ENCODE measurements at places on chromosomes 1 and 21.
A peak's percentile ranks its signal among the peaks of the same experiment; 100 is the strongest.

- no peak for DNase-seq
Observed at GRCh38 chr21:45488931-45489721, 53.1 kb downstream of the SLC19A1 start.

DNA sequence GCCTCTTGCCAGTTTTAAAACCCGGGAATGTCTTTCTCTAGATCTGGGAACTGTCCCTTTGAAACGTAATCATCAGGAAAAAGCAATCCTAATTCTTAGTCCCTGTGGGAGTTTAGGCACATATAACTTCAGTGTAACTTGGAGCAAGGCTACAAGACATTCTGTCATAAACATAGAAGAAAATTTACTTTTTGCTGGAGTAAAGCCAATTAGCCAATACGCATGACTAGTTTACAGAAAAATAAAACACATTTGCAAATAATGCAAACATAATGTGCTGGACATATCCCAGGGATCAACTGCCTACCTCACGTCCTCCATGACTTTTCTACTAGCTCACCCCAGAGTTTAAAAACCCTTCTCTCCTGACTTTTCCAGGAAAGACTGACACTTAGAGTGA lies 970.6 kb downstream of the MRPL39 start:
- DNase-seq, result no peak

- DNase-seq, result peak; percentile 86
Observed at GRCh38 chr1:60911966-60912697, 170.2 kb upstream of the NFIA start.

DNA sequence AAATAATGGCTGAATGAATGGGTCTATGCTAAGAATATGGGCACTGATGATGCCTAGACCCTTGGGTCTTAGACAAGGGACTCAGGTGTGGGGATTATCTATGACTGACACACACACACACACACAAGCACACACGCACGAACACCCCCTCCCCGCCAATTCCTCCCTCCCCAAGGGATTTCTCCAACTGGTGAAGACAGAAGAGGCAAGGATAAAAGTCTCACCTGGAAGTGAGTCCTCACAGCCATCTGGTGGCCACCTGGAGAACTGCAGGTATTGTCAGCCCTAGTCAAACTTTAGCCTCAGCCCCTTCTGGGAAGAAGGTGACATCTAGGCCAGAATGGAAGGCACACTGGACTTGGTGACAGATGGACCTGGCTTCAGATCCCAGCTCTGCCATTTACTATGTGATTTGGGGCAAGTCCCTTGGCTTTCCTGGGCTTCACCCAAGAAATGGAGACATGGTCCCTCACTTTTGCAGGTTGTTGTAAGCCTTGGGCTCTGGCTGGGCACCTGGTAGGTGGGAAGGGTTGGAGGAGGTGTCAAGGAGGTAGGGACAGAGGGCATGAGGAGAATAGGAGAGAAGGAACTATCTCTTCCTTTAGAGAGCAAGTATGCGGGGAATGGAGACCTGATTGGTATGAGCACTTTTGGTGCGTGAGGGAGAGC lies 4.0 kb upstream of the GPR3 start:
- no peak for DNase-seq

DNA sequence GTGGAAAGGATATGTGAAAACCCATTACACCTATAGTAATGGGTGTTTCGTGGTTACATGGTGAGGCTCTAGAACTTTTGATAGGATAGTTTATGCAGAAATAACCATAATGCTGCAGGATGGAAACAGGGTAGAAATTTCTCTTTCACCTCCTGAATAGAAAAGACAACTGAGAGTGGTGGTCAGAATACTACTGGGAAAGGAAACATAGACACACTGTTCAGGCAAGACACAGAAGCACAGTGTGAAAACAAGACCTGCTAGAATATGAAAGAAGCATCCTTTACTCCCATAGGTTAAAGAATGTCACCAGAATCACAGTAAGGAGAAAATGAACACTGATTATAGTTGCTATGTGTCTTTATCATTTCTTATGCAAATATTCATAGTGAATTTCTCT lies 496.6 kb downstream of the DPYD start:
- no peak for DNase-seq

GRCh38 chr1:86472767-86473166 lies 4.0 kb downstream of the CLCA1 start:
- no peak for DNase-seq

DNA sequence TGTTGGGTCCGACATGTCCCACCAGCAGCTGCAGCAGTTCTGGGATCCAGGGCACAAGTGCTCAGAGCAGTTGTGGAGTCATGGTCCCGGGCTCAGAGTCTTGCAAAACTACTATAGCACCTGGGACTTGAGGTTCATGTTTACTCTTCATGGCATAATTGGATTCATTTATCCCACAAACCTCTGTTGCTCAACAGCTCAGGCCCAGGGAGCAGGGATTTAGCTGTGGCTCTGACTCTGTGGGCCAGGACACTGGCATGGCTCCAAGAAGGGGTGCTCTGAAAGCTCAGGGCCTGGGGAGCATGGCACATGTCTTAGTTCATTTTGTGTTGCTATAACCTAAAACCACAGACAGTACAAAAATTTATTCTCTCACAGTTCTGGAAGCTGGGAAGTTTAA lies 626.7 kb upstream of the ADGRL2 start:
- DNase-seq, result no peak

- no peak for DNase-seq
Observed at GRCh38 chr1:167533851-167534300, 15.5 kb upstream of the CD247 start.

DNA sequence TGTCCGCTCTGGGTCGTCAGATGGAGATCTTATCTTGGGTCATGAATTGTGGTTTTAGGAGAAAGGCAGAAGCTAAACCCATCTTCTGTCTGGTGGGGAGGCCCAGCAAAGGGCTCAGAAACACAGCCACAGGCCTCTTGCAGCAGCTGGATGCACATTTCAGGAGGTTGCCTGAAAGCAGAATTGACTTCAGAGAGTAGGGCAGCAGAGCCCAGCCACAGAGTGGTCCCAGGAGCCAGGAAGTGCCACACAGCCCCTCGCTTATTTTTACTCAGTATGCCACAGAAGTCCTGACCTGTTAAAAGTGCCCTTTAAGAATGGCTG lies 8.3 kb upstream of the RIPK4 start:
- no peak for DNase-seq

DNA sequence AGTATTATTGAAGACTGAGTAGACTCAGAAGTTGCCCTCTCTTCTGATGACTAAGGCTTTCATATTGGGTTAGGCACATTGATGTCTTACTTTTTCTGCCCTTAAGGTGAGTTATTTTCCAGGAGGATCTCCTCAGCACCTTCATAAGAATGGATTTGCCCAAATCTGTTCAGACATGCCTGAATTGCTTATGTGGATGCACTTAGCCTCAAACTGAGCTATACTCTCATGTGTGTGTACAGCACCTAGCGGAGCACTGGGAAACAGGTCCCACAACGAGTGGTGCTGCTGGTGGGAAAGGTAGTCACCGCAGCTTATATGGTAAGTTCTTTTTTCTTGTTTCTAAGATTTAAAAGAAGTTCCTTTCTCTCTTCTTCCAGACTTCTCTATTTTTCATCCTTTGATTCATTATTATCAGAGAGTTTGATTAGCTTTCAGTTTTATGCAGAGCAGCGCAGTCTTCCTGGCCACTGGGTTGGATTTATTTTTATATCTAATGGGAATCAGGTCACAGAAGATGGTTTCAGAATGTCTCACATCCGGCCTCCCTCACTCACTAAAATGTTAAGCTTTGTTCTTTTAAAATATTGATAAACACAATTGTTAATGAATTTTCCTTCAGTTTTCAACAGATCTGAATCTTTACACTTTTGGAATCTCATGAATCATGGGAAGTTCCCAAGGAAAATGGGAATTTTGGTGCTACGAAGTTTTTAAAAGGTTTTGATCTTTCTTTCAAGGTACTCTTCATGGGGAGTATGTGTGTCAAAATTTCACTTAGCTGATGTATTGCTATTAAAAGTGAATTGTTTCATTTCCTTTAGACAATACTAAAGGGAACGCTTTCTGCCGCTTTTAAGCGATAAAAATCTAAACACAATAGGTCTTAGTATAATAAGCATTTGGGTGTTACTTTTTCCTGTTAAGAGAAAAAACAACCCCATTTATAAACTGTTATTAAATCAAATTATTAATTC lies 58.5 kb downstream of the EXTL2 start:
- DNase-seq, result no peak

DNA sequence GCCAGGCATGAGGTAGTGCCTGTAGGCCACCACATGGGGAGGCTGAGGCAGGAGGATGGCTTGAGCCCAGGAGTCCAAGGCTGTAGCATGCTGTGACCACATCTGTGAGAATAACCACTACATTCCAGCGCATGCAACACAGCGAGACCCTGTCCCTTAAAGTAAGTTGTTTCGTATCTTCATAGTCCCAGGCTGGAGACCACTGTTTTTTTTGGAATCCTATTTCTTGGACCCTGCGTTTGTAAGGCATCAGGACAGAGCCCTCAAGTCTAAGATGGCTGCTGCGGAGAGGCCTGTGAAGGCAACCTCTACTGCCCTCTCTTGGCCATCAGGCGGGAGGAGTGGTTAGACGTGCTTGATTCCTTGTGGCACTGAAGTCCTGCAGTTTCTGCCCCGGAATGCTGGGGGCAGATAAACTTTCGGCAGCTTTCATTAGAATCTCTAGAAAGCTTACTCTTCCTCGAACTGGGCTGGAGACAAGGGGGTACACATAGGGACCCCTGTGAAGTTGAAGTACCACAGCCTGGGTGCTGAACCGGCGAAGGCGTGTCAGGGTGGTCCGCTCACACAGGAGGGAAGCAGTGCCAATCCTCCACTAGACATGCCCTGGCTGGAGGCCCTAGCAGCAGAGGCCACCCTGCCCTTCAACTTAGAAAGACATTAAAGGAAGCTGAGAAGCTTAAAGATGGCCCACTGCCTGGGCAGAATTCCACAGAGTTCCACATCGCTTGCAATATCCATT lies 36.6 kb downstream of the RABIF start:
- no peak for DNase-seq

GRCh38 chr1:54845772-54846171 lies 41.2 kb downstream of the DHCR24 start:
- DNase-seq, result no peak

DNA sequence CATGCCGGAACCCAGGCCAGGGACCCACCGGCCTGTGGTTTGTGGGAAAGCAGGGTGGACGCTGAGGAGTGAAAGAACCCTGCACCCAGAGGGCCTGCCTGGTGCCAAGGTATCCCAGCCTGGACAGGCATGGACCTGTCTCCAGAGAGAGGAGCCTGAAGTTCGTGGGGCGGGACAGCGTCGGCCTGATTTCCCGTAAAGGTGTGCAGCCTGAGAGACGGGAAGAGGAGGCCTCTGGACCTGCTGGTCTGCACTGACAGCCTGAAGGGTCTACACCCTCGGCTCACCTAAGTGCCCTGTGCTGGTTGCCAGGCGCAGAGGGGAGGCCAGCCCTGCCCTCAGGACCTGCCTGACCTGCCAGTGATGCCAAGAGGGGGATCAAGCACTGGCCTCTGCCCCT lies 18.5 kb downstream of the CSF1 start:
- DNase-seq, result no peak

GRCh38 chr1:168792142-168792541 lies 63.1 kb upstream of the DPT start:
- no peak for DNase-seq

DNA sequence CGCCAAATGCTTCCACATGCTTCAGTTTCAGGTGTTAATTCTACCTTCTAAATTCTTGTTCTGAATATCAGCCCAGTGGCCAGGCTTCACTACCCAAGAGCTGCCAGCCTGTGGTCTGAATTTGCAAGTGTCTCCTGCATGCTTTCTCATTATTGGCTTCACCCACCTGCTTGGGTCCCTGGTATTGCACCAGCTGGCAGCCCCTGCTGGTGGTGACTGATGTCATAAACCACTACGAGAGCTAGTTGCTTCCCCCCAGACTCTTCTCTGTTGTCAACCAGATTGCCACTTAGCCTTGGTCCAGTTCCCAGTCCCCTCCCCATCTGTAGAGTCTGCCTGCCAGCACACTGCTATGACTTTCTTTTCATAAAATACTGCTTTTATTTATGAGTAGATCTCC lies 197.7 kb upstream of the DUSP10 start:
- peak; percentile 72 for DNase-seq

GRCh38 chr21:44514218-44514520 lies 25.8 kb downstream of the KRTAP10-1 start:
- DNase-seq, result no peak

DNA sequence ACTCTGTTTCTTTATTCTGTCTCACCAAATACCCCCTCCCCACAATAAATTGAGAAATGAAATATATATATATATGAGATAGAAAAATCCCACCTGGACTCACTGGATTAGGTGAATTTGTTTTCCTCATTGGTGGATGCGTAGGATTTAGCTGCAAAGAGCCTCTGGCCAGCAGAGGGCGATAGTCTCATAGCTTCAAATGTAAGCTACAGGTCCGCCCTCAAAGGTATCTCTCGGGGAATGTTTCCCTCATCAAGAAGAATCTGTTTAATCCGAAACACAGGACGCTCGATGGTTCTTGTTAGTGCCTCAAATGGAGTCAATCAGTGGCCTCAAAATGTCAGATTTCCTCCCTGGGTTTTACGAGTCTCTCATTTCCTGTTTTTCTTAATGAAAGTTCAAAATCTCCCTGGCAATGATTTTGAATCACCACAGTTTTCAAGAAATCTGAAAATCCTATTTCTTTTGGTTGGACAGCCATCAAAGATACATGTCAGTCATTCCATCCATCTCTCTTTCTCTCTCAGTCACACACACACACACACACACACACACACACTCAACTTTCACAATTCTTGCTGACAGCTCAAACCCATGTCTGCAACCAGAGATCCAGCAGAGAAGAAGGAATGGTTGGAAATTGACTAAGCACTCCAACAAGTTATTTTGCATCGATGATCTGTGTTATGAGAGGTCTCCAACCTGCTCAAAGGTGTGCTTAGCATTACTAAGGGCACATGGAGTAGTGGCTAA lies 13.9 kb upstream of the CAMK1G start:
- DNase-seq, result peak; percentile 47

GRCh38 chr1:226645279-226645976 lies 93.7 kb downstream of the ITPKB start:
- DNase-seq, result no peak

- no peak for DNase-seq
Observed at GRCh38 chr1:54781023-54781723, 16.9 kb upstream of the PARS2 start.

DNA sequence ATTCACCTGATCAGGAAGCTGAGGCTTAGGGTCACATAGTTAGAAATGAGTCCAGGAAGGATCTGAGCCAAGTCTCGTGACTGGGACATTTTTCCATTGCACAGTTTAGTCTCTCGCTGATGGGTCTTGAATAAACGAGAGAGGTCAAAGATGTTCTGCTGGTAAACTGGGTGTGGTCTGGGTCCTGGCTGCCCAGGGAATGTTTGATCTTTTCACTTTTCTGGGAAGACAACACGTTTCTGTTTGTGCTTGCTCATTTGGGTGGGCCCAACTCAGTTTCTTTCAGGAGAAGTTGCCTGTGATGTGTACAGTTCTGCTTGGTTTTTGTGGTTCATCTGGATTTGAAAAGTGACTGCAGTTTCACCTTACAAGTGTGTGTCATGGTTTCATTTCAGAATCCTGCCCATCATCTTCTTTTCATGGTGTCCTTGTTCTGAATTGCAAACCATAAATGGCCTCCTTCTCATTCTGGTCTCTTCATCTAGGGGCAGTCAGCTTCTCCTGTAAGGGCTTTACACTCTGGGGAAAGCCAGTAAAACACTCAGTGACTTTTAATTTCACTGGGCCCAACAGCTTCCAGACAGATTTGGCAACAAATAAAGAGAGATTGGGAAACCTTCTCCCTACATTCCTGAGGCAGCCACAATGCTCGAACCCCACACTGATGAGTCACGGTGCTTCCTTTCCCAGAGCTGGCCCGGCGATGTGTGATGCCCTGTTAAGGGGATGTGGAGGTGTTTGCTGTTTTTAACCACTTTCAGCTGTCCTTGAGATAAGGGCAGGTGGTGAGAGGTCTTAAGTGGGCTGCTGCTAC lies 7.2 kb upstream of the TACSTD2 start:
- no peak for DNase-seq

GRCh38 chr1:181872562-181872961 lies 188.9 kb downstream of the ZNF648 start:
- DNase-seq, result no peak
